ENCODE measurements at places on chromosomes 2 and 18. TPM values are rescaled to one million over a fixed set of nuclear protein-coding genes. Genes with fewer than 3 reads are reported as not detected.

GRCh38 chr2:188119112-188119838, 172.4 kb upstream of the GULP1 start:
- no peak for DNase-seq
- H3K4me3 ChIP-seq: no peak overlapping the region
- peaks cover 4% of the 10 kb centered on the region for H3K4me1 ChIP-seq
- H3K36me3 ChIP-seq: no peaks in the 10 kb centered on the region
- no peak overlapping the region for H3K27ac ChIP-seq

DNA sequence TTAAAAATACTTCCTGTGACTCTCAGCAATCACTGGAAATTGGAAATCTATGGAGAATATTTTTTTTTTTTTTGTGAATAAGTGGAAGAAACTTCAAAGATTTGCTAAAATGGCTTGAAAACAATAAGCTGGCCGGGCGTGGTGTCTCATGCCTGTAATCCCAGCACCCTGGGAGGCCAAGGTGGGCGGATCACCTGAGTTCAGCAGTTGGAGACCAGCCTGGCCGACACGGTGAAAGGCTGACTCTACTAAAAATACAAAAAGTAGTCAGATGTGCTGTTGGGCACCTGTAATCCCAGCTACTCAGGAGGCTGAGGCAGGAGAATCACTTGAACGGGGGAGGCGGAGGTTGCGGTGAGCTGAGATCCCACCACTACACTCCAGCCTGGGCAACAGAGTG, 155.5 kb upstream of the CAVIN2 start:
- H3K4me1 ChIP-seq: peaks cover 5% of the 10 kb centered on the region
- H3K27ac ChIP-seq: no peak overlapping the region
- H3K36me3 ChIP-seq: no peaks in the 10 kb centered on the region
- no peaks in the 10 kb centered on the region for H3K27me3 ChIP-seq
- no peak overlapping the region for H3K4me3 ChIP-seq
- no peak for DNase-seq

DNA sequence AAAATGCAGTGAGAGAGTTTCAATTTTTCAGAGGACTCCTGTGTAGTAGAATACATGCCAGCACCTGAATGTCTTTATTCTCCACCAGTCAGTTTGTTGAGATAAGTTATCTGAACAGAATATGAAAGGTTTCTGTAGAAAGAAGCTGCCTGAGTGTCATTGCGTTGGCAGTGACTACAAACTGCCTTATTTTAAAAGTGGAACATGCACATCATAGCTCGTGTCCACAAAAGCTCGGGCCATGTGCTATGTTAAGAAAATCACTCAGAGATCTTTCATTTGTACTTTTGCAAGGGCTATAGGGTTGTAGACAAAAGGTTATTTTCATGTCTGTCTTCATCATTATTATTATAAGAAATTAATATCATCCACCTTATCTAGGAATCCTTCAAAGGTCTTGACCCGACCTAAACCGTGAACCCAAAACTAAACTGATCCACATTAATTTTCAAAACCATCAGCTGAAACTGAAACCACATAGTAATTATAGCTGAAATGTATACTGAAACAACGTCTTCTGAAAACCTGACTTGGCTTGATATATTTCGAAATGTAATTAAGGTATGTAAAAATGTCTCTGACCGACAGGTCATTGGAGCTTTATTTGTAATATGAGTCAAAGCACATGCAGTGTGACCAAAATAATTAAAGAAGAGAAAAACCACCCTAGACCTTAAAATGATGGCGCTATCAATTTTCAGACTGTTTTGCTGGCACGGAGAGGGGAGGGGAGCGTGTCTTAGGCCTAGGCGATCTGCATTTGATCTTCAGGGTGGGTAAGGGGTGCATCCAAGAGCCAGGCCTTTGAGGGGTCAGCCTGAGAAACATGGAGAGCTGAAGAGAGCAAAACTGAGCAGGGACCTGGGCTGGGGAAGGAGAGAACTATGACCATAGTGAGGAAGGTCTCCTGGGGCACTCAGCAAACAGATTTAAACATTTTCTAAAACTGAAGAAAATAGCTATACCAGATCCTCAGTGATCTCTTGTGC, 232.1 kb downstream of the SOX11 start:
- H3K4me1 ChIP-seq: no peaks in the 10 kb centered on the region
- no peaks in the 10 kb centered on the region for H3K36me3 ChIP-seq
- no peak for DNase-seq
- H3K27ac ChIP-seq: no peak overlapping the region
- no peak overlapping the region for H3K4me3 ChIP-seq

GRCh38 chr2:61658841-61659780, 121.0 kb upstream of the XPO1 start:
- peak overlapping the region; percentile 56 for H3K4me3 ChIP-seq
- no peaks in the 10 kb centered on the region for H3K27me3 ChIP-seq
- peaks cover 9% of the 10 kb centered on the region for H3K4me1 ChIP-seq
- no peak overlapping the region for H3K27ac ChIP-seq
- H3K36me3 ChIP-seq: no peaks in the 10 kb centered on the region
- DNase-seq: peak; percentile 67

DNA sequence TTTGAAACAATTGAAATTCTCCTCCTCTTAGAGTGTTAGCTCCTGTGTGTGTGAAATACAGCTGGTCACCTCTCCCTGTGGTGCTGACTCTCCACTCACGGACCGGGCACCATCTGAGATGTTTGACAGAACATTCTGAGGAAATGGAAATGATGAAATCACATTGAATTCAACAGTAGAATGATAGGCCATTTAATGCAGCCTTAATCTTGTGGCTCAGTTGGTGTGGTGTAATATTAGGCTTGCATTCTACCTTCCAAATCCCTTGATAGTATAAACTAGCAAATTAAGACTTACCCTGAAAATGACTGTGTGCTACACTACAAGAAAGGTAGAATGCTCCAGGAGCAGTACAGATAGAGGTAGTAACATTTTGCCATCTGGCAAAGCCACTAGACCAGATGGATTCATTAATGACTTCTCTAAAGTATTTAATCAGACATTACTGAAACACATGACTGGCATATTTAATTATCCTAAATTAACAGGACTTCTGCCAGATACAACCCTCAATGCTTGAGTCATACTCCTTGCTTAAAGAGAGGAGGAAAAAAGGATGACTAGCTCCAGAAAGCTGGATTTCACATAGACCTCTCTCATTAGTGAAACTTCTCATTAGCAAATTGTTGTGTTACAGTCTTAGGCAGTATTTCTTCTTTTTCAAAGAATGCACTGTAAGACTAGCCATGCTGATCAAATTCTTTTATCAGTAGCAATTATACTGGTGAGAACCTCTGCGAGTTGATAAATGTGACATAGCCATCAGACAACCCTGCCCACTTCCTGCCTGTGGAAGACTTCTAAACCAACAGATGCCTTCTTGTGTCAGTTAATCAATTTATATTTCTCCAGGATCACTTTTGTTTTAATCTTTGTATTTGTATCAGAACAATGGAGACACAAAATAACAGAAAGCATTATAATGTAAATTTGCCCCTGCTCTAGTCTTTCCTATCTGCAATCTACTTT, 80.6 kb downstream of the EML6 start:
- H3K4me3 ChIP-seq: no peak overlapping the region
- H3K4me1 ChIP-seq: no peaks in the 10 kb centered on the region
- H3K27ac ChIP-seq: no peak overlapping the region
- no peaks in the 10 kb centered on the region for H3K36me3 ChIP-seq
- DNase-seq: no peak

DNA sequence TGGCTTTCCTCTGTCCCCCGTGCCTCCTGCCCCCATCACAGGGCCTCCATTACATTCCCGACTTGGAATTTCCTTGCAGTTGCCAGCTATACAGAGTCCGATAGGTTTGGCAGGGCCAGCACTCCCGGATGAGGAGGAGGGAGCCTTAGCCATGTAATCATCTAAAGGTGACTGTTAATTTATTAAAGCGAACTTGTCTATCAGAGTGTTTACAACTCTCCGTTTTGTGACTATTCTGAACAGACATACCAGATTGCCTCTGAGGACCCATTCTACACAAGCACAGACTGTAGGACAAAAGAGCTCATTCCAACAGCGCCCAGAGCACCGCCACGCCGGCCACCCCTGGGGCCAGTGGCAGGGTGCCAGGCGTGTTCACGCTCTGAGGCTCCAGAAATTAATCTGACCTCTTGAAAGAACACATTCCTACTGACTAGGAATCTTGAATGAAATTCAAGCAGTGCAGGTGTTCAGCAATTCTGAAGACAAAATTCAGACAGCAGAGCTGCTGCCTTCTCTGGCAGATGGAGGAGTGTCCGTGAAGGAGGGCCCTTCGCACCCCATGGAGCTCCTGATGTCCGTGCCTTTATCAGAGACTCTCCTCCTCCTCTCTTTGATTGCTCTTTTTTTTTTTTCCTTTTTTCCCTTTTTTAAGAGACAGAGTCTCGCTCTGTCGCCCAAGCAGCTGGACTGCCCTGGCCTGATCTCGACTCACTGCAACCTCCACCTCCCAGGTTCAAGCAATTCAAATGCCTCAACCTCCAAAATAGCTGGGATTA, 58.1 kb upstream of the RALBP1 start:
- no peaks in the 10 kb centered on the region for H3K27me3 ChIP-seq
- 0 out of 2 replicates have a peak, but pooled peaks cover under 1% of the 10 kb centered on the region for H3K4me1 ChIP-seq
- no peak overlapping the region for H3K4me3 ChIP-seq
- no peak for DNase-seq
- H3K36me3 ChIP-seq: no peaks in the 10 kb centered on the region

- H3K36me3 ChIP-seq: no peaks in the 10 kb centered on the region
- H3K27ac ChIP-seq: peak overlapping the region; percentile 62
- peaks cover 37% of the 10 kb centered on the region for H3K4me1 ChIP-seq
- no peak overlapping the region for H3K4me3 ChIP-seq
- H3K27me3 ChIP-seq: no peaks in the 10 kb centered on the region
Observed at GRCh38 chr2:233210843-233211547, 40.5 kb upstream of the ATG16L1 start.

GRCh38 chr2:61855318-61855613, 1.4 kb upstream of the FAM161A start:
- peaks cover 5% of the 10 kb centered on the region for H3K4me1 ChIP-seq
- peak overlapping the region; percentile 84 for H3K4me3 ChIP-seq
- H3K27me3 ChIP-seq: no peaks in the 10 kb centered on the region
- no peak for DNase-seq
- H3K36me3 ChIP-seq: no peaks in the 10 kb centered on the region
- peak overlapping the region; percentile 50 for H3K27ac ChIP-seq

DNA sequence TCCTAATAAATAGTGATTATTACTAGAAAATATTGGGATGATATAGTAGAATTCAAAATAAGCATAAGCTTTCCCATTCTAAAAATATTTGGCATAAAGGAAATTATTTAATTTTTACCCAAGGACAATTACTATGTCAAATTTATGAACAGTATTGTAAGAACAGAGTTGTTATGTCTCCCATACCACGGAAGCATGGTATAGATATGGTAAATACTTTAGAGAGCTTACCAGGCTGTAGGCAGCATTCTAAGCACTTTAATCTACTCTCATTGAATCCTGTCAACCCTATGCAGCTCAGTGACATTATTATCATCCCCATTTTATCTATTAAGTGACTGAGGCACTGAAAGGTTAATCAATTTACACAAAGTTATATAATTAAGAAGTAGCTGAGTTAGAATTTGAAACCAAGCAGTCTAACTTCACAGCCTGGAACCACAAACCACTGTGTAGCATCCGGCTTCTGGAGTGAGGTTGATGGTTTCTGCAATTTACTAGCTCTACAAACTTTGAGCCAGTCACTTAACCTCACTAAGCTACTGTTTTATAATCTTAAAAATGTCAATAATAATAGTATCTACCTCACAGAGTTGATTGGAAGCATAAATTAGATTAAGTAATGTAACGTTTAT, 323.7 kb downstream of the ARHGAP15 start:
- 0 out of 2 replicates have a peak, but pooled peaks cover 6% of the 10 kb centered on the region for H3K4me1 ChIP-seq
- H3K27me3 ChIP-seq: no peaks in the 10 kb centered on the region
- H3K4me3 ChIP-seq: no peak overlapping the region

DNA sequence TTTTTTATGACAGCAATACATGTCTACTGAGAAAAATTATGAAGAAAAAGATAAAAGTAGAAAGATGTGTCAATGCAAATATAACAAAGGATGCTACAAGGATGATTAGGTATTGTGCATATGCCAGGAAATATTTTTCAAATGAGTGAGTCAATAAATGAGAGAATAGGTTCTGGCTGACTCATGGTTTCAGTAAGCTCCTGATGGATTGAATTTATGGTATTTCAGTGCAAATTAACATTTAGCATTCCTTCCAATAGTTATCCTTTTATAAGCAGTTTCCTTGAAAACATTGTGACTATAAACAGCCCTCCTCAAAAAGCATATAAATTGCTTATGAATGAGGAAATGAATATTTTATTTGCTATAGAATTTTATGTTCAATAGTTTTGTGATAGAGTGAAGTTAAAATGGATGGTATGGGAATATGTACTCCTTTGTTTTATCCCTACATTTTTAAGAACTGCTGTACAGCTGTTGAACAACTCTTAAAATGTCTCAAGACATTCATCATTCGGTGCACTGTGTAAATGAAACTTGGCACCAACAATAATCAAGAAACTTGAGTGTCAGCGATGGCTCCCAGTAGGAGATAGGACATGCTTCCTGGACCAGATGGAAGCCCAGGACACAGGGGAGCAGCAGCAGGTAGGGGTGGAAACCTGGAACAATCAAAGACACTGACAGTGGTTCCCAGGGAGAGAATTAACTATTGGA, 144.7 kb downstream of the PMAIP1 start:
- peak; percentile 90 for DNase-seq
- H3K27ac ChIP-seq: peak overlapping the region; percentile 83
- no peaks in the 10 kb centered on the region for H3K27me3 ChIP-seq
- peaks cover 30% of the 10 kb centered on the region for H3K4me1 ChIP-seq
- 0 out of 2 replicates have a peak overlapping the region, but pooled peaks have one; percentile 1 for H3K4me3 ChIP-seq
- no peaks in the 10 kb centered on the region for H3K36me3 ChIP-seq

GRCh38 chr2:172278667-172279066, 148.7 kb upstream of the ITGA6 start:
- H3K36me3 ChIP-seq: no peaks in the 10 kb centered on the region
- no peaks in the 10 kb centered on the region for H3K27me3 ChIP-seq
- peaks cover 32% of the 10 kb centered on the region for H3K4me1 ChIP-seq
- no peak overlapping the region for H3K27ac ChIP-seq
- DNase-seq: no peak

The GAREM1 gene
- total RNA-seq: 0.86 TPM
